ENCODE measurements at places on chromosomes 3 and 15.

- DNase-seq: peak; percentile 26
Observed at GRCh38 chr3:70108072-70108471, 108.5 kb downstream of the SAMMSON start.

- DNase-seq: no peak
Observed at GRCh38 chr3:78834910-78835309, 932.9 kb downstream of the ROBO1 start.

- DNase-seq: no peak
Observed at GRCh38 chr15:28986108-28986507, 100.3 kb downstream of the APBA2 start.

- DNase-seq: no peak
Observed at GRCh38 chr15:45326741-45327140, 51.6 kb downstream of the GATM start.

DNA sequence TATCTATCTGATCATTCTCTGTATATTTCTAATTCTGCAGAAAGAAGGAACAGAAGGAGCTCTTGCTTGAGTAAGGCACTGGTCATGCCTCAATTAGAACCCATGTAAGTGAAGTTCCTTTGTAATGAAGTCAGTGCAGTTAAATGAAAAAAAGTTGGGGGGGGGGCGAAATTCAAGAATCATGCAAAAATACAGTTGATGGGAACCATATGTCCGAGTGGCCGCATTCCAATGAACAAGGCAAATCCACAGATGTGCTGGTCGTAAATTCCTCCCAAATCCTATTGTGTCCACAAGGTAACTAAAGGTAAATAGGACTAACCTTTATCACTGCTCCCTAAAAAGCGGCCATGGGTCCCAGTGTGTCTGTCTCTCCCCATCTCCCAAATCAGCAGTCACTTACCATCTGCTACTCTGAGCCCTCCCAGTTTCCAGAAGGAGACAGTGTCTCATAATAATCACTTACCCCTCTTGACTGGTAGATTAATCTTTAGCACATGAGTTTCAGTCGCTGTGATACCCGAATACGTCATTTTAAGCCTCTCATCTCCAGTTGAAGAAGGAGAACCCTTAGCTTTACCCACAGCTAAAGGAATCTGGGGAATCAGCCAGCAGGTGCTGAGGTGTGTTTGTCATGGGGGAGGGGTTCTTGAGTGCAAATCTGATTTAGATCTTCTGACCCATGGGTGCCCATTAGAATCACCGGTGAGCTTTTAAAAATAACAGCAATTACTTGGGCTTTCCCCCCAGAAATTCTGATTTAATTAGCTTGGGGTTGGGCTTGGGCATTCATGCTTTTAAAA is 56.3 kb upstream of the EPHB3 start:
- DNase-seq: no peak

GRCh38 chr3:108862865-108863798 is 40.5 kb downstream of the TRAT1 start:
- DNase-seq: peak; percentile 7

- DNase-seq: no peak
Observed at GRCh38 chr3:62587169-62587568, 213.8 kb upstream of the FEZF2 start.

DNA sequence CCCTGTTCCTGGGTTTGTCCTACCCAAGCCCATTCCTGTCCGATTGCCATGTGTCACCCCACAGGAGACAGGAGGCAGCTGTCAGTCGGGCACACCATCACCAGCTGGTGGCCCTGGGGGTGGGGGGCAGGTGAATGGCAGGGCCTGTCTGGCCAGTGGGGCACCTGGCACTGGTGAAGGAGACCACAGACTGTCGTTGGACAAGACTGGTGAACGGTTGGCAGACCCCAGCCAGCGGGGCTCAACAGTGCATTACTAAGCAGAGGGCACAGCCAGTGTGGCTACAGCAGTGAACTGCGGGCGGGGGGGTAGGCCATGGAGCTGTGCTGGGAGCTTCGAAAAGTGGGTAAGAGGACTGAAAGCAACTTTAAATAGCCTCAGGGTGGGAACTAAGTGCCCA is 2.1 kb downstream of the SEMA7A start:
- no peak for DNase-seq

Data from GM20000 (cell line).